ENCODE measurements at places on chromosomes 4 and X.
A peak's percentile ranks its signal among the peaks of the same experiment; 100 is the strongest.

DNA sequence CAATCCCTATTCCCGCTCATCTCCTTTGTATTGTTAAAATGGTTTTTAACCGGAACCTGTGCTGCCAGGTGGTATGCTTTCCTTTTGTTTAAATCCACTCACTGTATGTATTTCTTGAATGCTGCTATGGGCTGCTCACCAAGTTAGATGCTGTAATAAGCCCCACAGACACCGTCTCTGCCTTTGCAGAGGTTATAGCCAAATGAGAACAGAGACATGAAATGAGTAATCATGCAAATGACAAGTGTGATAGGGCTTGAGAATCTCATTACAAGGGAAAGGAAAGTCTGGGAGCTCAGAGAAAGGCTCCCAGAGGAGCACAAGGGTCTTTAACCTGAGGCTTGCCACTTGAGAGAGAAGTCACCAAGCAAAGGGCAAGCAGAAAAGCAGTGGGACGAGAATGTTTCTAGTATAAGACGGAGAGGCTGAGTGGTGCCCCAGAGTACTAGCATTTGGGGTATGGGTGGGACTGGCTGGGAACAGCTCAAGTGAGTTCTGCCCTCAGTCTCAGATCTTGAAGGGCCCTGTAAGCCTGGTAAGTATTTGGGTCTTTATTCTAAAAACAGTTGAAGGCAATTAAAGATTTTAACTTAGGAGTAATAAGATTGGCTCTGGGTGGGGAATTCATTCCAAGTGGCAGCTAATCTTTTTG, 110.8 kb upstream of the H2AZ1 start:
- no peak for DNase-seq

DNA sequence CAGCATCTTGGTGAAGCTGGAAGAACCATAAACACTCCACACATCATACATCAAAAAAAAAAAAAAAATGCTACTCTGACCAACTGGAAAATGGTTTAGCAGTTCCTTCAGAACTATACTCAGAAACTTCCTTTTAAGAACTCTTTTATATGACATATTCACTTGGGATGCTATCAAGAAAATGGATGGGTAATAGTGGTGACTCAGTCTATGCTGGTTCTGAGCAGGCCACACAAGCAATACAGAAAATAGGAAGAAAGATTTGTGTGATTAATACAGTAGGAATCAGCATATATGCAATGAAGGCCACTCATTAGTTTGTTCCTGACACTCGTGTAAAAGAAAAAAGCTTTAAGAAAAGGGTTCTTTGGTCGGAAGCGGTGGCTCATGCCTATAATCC, 123.5 kb upstream of the FAT4 start:
- DNase-seq, result no peak

GRCh38 chrX:45773572-45773971, 572.9 kb upstream of the DIPK2B start:
- no peak for DNase-seq

DNA sequence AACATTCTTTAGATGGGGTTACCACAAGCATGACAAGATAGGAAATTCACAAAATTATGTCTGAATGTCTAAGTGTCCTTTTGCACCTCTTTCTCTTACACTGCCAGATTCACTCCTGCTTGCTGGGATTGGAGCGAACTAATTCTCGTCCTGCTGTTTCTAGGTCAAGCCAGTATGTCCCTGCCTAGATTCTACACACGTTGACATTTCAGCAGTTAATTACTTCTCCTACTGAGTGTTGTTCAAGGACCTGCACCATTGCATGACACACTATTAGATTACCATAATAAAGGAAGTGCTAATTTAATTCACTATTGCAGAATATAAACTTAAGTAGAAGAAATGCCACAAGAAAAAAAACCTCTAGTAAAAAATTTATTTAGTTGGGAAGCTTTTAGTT, 1911.7 kb downstream of the PCDH7 start:
- DNase-seq, result no peak

DNA sequence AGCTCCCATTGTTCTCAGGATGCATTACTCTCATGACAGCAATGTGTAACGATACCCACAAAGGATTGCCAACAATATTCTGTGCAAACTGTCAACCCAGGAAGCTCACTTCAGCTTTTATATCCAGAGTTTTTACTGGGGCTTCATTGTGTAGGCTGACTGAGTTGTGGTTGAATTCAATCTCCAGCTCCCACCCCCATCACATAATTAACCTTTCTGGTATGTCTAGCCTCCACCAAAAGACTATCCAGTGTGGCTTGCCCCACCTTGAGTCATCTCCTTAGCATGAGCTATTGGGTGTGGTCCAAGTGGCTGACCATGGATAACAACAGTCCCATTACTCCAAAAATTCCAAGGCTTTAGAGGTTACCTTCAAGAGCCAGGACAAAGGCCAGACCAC, 17.7 kb upstream of the TAB3 start:
- DNase-seq, result no peak

DNA sequence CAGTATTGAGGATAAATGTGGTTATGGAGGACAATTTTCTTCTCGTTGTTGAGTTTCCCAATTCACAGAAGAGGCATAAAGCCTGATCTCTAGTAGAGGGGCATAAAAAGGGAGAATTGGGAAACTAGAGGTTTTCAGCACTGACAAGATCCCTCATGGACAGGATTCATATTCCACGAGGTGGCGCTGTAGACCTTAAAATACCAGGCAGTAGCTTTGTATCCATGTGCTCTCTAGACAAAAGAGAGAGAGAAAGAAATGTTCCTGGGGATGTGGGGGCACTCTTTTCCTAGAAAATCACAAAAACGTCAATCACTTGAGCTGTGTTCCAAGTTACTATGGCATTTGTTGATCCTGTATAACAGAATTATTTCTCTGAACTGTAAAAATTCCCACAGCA, 128.3 kb downstream of the MAGEE1 start:
- DNase-seq, result peak; percentile 3

- DNase-seq, result no peak
These were observed 23.8 kb upstream of the GK2 start for GRCh38 chr4:79431839-79432238.

GRCh38 chr4:35511851-35512250, 732.5 kb downstream of the ARAP2 start:
- no peak for DNase-seq

GRCh38 chr4:40827758-40828157, 78.0 kb downstream of the NSUN7 start:
- DNase-seq, result no peak

DNA sequence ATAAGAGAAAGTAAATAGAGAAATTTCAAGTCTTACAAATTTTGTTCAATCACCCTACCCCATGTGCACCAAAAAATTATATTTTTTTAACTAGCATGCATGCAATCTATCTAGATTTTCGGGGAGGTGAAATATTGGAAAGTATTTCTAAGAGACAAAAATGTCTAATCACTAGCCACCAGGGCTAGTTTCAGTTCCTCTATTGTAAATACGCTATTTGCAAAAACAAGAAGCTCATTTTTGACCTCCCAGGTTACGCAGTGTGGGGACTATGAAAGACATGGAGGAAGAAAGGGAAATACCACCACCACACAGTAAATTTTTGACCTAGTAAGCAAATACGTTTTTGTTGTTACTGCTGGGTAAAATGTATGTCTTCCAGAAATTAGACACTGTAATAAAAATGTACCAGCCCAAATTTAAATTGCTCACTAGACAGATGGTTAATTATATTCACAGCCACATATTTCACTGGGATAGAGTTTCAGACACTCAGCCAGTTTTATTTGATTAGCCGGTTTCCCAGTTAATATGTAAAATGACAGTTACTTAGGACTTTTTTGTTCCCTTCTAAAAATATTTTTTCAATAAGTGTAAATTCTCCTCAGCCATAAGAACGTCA, 2.2 kb downstream of the NEXMIF start:
- DNase-seq, result no peak

DNA sequence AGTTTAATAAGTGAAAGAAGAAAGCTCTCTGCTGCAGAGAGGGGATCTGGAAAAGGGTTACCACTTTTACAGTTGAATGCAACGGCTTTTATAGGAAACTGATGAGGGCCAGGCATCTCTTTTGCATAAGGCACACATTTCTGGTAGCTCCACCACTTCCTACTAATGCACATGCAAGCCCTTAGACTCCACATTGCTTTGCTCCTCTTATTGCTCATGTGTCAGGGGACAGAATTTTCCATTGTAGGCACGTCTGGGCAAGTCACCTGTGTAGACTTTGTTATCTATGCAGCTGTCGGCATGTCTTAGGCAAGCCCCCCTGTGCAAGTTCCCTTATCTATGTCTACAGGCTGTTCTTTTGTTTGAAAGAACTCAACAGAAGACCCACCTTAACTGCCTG, 294.6 kb upstream of the STS start:
- DNase-seq, result no peak

DNA sequence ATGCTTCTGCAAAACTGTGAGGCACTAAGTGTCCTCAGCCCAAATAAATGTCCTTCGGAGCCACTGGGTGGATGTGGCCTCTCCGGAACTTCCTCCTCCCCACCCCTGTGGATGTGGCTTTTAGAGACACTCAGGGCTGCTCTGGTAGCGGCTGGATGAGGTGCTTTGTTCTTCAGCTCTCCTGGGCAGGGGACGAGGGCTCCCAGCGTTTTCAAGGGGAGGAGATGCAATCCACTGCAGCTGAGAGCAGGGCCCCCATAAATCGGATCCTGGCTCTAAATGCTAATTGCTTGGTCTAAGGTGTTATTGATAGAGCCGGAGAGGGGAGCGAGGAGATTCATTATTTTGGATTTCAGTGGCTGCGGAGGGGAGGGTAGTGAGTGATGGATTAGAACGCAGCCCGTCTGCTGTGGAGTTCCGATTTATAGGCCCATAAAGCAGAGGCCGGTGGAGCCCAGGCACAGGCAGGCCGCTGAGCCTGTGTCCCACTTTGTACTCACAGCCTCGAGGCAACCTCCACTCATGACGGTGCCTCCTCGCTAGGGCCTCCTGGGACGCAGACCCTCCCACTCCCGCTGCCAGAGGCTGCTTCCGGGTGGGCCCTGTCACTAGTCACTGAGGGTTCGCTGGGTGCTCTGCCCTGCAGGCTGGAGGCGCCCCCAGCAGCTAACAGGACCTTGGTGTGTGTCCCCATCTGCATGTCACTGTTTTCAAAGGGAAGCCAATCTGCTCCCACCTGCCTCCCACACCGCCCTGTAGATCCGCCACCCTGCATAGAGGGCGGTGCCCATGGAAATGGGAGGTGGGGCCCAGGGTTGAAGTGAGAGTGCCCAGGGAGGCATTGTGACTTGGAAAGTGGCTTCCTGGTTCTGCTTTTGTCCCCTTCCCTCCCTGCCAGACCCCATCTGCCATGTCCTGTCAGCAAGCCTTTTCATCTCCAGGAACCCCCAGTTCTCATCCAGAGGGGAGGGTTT, 135.4 kb upstream of the PSAPL1 start:
- no peak for DNase-seq

GRCh38 chr4:6500481-6501140, 28.2 kb upstream of the PPP2R2C start:
- no peak for DNase-seq

DNA sequence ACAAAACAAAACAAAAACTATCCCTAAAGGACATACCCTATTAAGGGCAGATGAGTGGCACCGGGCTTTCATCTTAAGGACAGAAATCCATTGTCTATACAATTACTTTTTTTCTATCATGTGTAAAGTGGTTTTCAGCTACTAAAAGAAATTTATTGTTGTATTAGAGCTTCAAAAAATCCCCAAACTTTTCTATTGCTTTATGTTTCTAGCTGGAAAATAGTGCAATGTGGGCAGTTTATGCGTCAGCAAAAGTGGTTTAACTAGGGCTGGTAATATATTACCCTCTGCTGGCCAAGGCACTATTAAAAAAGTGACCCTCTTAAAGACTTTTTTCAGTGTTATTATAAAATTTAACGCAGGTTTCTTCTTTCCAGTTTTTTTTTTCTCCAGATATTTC, 15.5 kb upstream of the GPR82 start:
- DNase-seq, result no peak

- no peak for DNase-seq
These were observed 935.2 kb downstream of the PCDH7 start for GRCh38 chr4:31655328-31655727.

GRCh38 chrX:110403441-110404238, 45.0 kb downstream of the RTL9 start:
- DNase-seq, result no peak

- DNase-seq, result no peak
These were observed 565.6 kb upstream of the TENM3 start for GRCh38 chr4:181677621-181678020.

- DNase-seq, result no peak
These were observed 11.1 kb upstream of the GPM6A start for GRCh38 chr4:175823015-175823742.

DNA sequence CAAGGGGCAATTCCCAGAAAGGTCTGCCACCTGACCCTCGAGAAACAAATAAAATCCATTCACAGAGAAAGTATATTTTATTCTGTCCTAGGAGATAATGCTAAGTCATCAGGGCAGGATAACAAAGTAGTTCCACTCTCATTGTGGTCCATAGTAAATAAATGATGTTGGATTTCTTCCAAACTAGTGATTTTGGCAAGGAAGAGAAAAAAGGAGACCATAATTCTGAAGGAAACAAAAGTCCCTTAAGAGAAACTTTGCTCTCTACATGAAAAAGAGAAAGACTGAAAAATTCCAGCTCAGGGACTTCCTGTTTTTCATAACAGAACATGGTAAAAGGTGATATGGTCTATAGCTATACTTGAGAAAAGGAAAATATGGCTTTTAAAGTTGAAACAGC, 71.5 kb upstream of the DDX60 start:
- DNase-seq, result no peak

- DNase-seq, result no peak
These were observed 25.4 kb upstream of the GNRHR start for GRCh38 chr4:67779631-67780030.

Data from T follicular helper cell (primary cell).